T-helper 1 cell (primary cell): ENCODE measurements at places on chromosomes 1 and 21.

DNA sequence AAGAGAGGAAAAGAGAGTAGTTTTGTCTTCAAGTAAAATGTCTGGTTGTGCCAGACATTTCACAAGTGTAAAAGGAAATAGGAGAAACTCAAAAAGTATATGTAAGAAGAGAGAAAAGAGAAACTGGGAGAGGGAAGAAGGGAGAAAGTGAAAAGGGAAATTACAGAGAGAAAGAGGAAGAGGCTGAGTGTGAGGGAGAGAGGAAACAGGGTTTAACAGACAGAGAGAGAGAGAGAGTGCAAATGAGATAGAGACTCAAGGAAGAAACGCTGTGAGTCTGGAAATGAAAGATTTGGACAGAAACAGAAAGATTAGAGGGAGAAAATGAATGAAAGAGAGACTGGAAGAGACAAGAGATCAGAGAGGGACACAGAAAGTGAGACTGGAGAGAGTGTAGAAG lies 806.2 kb downstream of the PLA2G4A start:
- no peak for DNase-seq

DNA sequence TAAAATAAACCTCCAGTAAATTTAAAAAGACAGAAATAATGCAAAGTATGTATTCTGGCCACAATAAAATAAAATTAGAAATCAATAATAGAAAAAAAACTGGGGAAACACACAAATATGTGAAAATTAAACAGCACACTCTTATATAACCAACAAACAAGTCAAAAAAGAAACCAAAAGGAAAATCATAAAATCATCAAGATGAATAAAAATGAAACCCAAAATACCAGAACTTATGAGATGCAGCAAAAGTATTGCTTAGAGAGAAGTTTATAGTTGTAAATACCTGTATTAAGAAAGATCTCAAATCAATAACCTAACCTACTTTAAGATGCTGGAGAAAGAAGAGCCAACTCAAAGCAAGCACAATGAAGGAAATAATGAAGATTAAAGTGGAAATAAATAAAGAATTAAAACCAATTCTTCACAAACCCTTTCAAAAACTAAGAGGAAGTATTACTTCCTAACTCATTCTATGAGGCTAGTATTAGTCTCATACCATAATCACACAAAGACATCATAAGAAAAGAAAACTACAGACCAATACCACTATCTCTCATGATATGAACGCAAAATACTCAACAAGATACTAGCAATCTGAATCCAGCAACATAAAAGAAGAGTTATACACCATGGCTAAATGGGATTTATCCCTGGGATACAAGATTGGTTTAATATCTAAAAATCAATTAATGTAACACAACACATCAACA lies 6.4 kb upstream of the KRTAP10-3 start:
- no peak for DNase-seq

GRCh38 chr1:155107309-155108264 lies 20.1 kb upstream of the EFNA1 start:
- DNase-seq: no peak

DNA sequence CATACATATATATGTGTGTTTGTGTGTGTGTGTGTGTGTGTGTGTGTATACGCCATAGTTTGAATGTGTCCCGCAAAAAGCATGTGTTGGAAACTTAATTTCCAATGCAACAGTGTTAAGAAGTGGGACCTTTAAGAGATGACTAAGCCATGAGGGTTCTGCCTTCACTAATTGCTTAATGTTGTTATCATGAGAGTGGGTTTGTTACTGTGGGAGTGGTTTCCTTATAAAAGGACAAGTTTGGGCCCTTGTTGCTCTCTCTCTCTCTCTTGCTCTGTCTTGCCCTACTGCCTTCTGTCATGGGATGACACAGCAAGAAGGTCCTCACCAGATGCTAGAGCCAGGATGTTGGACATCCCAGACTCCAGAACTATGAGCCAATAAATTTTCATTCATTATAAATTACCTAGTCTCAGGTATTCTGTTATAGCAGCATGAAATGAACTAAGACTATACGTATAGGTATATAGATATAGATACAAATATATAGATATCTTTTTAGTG lies 103.8 kb upstream of the ZC3H11B start:
- DNase-seq: no peak

- no peak for DNase-seq
These were observed 2.4 kb downstream of the TSPEAR start for GRCh38 chr21:44708866-44709425.

GRCh38 chr1:27007909-27008582 lies 4.6 kb downstream of the TENT5B start:
- no peak for DNase-seq

DNA sequence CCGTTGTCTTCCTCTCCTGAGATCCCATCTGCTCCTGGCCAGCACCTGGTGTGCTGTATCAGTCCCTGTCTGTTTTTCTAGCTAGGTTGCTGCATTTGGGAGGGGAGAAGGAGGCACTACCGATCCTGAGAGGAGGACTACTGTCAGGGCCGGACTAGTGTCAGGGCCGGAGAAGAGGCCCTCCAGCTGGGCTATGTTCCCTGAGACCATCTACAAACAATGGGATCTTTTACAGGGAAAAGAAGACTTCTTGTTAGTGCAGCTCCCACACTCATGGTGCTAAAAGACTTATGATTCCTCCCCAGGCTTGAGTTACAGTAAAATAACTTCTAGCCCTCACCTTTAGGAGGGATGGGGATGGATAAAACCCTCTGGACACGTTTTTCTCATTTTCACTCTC lies 141.0 kb upstream of the TNR start:
- no peak for DNase-seq

DNA sequence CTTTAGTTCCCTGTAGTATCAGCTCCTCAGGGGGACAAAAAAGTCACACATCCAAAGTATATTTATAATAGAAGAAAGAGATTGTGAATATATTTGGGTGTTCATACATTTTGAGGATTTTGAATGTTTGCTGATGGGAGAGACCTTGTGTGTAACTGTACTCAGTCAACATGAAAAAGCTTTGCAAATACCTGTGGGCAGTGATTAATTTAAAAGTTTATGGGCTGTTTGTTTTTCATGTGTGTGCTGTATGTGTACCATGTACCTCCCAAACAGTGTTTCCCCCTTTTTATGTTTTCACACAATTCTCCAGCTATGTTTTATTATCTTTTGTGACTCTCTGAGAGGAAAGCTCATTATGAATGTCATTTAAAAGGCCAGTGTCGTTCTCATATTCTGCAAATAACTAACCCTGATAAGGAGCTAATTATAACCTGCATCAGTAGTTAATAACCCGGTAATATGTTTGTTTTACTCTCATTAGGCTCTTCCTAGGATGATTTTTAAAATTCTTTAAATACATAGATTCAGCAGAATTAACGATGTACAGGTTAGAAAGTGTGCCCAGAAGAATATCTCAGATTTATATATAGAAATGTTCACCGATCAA lies 271.5 kb downstream of the NFIA start:
- no peak for DNase-seq

DNA sequence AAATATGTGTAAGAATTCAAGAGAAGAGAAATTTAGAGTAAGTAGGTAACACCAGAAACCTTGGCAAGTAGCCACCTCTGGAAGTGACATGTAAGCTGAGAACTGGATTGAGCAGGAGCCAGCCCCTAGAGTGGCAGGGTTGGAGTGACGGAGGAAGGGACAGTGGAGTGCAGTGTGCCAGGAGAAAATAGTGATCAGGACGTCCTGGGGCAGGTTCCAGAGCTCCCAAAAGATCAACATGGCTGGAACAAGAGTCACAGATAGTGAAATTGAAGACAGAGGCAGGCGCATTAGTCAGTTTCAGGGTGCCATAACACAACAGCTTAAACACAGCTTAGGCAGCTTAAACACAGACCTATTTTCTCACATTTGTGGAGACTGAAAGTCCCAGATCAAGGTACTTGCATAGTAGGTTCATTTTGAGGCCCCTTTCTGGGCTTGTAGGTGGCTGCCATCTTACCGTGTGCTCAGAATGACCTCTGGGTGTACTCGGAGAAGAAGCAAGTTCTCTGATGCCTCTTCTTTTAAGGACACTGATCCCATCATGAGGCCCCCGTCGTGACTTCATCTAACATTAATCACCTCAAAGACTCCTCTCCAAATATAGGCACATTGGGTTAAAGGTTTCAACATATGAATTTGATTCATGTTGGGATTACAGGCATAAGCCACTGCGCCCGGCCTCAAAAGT lies 37.2 kb downstream of the GNPAT start:
- DNase-seq: no peak

DNA sequence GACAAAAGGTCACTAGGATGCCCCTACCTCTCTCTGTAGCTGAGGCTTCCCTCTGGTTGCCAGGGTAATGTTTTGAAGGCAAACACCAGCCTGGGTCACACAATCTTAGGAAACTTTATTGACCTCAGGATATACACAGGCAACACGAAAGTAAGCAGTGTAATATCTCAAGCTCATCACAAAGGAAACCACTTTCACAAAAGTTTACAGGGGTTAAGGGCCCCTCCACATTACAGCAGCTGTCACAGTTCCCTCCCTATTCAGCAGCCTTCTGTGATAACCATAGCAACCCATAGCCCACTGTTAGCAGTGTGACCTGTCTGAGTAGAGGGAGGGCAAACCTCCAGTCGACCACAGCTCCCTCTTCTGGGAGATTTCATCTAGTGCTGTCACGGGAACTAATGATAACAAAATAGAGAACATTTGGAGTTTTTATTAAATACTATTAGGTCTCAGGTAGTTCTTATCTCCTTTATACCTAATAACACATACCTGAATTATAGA lies 149.8 kb downstream of the PTPRC start:
- no peak for DNase-seq

DNA sequence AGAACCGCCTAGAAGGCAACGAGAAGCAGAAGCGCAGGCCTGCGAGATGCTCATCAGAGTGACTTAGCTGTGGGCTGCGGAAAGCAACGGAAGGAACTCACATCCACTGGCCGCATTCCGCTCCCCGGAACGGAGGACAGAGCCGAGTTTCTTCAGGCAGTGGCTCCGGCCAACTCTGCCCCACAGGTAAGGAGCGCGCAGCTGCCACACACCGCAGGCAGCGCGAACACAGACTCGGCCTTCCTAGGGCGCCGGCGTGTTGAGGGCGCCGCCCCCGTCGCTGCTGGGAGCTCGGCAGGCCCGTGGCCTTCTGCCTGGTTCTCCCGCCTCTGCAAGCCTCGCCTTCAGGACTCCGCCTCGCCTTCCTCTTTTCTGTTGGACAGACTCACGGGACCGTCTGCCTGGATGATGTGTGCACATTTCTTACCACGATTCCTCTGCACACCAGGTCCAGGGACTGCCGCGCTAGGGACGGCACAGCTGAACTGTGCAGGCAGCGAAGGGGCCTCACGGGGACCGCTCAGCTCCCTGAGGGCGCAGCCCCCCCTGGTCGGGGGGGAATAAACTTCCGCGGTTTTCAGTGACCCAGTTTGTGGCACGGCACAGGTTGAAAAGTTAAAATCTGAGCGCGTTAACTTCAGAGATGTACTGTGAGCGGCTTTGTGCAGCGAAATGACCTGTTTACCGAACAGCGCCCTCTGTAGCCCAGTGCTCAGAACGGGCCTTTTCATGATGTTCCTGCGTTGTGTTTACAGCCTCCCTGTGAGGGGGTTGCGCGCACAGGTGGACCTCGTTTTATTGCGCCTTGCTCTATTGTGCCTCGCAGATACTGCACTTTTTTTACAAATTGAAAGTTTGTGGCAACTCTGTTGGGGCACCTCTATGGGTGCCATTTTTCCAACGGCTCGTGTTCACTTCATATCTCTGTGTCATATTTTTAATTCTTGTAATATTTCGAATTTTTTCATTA lies 15.8 kb downstream of the TCP10L start:
- peak; percentile 66 for DNase-seq

DNA sequence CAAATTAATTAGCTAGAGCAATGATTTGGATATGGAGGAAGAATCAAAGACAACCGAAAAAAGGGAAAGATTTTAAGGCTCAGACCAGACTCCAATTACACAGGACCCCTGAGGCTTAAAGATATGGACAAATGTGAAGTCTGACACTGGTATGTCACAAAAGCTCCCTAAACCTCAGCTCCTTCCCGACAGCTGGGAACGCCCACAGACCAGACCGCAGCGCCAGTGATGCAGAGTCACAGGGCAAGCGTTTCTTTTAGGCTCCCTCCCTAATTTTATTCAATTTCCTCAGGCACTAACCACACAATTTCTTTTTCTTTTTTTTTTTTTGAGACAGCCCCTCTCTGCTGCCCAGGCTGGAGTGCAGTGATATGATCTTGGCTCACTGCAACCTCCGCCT lies 40.2 kb downstream of the NID1 start:
- DNase-seq: no peak

DNA sequence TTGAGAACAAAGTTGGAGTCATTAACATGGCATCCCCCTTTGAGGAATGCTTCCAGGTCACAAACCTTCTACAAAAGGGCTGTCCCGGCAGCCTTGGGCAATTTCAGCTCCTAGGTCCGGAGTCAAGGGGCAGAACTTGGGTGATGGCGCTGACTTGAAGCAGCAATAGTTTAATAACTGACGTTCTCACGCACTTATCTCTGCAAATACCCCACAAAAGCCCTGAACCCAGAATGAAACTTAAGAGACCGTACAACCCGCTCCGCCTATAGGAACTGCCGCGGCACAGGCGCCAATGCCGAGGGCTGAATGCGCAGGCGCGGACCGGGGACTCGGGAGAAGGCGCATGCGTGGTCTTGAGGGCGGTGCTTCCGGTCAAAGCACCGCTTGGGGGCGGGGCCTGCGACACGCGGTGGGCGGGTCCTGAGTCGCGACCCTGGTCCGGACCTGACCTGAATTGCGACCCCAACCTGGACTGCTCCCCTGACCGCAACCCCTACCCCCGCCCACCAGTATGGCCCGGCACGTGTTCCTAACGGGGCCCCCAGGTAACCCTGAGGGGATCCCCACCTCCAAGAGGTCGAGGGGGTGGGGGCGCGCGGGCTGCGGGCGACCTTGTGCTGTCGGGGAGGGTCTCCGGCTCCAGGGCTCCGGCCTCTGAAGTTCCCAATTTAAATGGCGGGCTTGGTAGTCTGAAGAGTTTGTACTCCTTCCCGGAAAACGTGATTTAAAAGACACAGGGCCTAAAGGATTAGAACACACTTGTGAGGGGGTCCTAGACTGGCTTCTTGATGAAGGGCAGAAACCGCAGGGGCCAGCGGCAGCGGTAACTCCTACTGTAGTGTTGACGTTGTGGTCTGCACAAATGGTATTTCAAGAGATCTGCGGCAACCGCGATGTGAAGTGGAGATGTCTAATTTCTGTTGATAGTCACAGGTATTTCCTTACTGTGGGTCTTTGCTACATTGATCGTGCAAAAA lies at the start of gene NTPCR:
Gene NTPCR, plus strand, starts transcription at position 415 of the 980 bp plus-strand sequence. Its CDS starts 100 bp downstream, at position 515.
- peak; percentile 86 for DNase-seq

DNA sequence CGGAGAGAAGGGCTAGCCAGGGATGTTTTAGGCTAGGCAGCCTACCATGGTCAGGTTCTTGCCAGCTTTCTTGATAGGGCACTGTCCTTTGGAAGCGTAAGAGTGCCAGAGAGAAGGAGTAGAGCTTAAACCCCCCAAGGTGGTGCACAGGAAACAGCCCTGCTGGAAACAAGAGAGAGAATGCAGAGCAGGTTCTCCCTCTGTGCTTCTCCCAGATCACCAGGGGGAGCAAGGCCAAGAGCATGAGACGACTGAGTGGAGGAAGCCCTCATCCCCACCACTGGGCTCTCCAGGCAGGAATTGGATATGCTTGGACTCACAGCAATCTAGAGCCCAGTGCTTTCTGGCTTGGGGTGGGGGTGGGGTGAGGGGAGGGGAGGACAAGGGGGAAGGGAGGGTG lies 49.8 kb downstream of the ATP2B4 start:
- DNase-seq: no peak
